ENCODE measurements at places on chromosomes 7 and 10.

- DNase-seq = no peak
Observed at GRCh38 chr10:74174521-74174920, 23.5 kb downstream of the ADK start.

DNA sequence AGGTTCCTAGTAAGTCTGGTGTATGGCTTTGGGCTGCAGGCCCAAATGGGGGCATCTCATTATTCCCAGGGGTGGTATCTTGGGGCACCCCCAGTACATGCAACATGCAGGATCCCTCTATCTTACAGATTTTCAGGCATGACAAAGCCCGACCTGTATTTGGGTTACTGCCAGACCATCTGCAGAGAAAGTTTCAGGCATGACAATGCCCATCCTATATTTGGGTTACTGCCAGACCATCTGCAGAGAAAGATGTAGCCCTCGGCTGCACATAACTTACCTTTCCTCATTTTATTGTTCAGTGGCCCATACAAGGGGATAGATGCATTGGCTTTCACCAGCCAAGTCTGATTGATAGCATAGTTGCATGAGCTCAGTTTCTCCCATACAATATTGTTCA lies 112.2 kb upstream of the RAB18 start:
- DNase-seq = no peak

- no peak for DNase-seq
Observed at GRCh38 chr7:114789871-114790311, 132.0 kb upstream of the MDFIC start.

DNA sequence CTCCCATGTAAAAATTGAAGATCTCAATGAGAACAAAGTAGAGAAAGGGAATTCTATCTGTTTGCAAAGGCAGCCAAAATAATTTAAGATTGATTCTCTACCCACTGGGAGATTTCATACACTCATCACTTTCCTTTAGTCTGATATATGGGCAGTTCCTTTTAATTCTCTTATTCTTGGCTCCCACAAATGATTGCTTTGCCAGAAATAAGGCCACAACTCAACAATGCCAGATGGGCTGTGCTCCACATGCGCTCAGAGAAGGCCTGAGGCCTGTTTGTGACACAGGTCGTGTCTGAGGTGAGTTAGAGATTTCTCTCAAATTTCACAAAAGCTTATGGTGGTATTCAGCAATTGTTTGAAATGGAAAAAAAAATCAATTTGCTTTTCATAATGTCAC lies 501.9 kb upstream of the SEMA3D start:
- DNase-seq = no peak

DNA sequence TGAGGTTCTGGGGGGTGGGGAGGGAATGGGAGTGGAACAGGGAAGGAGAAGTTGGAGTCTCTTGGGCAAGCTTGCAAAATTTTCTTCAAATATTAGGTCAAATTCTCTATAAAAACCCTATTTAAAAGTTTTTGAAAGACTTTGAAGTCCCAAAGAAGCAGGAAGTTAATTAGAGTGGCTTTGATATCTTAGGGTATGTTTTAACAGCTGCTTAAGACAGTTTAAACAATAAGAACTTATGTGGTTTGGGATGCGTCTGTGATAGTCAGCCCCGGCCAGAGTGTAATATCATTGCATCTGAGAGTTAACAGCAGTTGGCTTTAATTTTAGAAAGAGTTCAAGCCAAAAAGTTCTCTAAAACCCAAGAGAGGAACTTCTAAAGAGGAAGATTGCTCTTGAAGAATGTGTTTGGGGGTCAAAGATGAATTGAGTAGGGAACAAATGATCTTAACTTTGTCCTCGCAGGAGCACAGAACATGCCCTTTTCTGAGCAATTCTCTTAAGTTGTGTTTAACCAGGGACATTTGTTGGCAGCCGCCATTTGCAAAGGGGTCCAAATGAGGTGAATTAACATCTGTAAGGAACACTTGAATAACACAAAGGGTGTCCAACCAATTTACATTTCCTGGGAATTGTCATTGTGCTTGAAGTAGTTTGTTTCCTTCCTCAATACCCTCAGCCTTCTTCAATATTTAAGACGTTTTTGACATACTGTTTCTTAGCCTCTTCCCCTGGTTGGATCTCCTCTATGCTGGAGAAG lies 182.4 kb downstream of the PTEN start:
- DNase-seq = no peak

DNA sequence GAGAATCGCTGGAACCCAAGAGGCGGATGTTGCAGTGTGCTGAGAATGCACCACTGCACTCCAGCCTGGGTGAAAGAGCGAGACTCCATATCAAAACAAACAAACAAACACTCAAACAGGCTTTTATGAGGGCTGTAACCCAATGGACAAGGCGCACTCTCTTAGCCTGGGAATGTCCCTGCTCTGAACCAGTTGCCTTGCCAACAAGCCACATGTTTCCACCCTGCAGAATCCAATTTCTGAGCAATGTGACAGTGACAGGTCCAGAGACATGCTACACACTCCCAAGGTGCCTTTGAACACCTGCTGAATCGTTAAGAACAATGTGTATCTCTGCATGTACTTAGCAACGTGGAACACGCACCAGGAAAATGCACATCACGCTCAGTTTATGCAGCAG lies 186.8 kb upstream of the AUTS2 start:
- DNase-seq = no peak

GRCh38 chr10:8056378-8056777 lies 1.9 kb downstream of the GATA3 start:
- DNase-seq = no peak

GRCh38 chr10:78847485-78847884 lies 221.3 kb upstream of the ZMIZ1 start:
- DNase-seq = no peak

GRCh38 chr10:88347022-88347421 lies 236.1 kb downstream of the RNLS start:
- DNase-seq = no peak
